ENCODE measurements at places on chromosomes 2 and 18.

DNA sequence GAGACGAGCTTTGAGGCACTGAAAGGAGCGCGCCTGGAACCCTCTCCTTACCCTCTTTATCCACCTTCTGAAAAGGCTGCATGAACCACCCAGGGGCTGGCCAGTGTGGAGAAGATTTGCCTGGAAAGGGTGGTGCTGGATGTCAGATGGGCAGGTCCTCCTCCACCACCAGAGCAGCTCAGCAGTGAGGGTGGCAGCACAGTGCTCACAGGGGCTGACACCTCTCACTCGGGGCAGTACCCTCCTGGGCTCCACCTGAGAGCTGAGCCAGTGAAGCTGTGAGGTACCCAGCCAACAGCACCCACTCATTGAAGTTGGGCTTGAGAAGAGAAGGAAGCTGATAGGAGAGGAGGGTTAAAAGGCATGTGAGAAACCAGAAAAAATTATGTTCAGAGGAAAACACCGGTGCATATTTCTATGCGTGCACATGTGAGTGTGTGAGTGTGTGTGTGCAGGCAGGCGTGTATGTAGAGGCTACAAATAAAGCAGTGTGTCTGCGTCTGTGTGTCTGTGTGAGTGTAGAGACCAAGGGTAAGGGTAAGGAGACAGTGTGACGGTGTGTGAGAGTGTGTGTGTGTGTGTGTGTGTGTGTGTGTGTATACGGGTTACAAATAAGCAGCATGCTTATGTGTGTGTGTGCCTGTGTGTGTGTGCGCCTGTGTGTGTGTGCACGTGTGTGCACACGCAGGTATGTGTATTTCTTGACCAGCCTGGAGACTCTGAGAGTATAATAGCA, 40.7 kb downstream of the TEX44 start:
- no peak for DNase-seq

GRCh38 chr18:62073461-62074281, 113.2 kb downstream of the PIGN start:
- DNase-seq: no peak

DNA sequence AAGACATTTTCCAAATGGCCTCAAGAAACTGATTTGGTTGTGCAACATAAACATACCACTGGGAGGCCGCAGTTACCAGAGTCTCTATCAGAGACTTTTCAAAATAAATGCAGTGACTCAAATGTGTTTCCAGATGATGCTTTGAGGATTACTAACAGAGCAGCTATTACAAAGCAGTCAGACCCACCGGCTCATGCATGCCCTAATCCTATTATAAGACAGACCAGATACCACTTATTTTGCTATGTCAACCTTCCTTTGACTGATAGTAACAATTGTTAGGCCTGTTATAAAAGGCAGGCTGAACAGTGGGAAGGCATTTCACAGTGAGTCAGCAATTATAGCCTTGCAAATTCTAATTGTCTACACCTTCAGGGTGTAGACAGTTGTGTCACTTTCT, 217.7 kb downstream of the LRRTM1 start:
- DNase-seq: no peak

DNA sequence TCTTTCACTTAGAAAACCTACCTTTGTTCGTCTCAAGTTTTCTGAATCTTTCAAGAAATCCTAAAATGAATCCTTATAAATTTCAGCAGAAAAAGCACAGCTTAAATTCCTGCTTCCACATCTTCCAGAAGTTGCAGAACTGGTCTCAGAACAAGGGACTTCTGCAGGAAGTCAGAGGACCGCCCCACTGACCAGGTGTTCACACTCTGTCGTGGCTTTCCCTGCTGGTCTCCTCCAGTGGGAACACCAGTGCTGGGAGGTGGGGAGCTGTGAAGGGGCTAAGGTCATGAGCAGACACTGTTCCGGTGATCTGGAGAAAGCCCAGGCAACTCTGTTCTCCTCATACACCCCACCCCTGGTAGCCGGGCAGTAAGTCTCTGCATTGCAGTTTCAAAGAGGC, 3.5 kb downstream of the FAM110C start:
- DNase-seq: no peak

All from activated T-cell treated with anti-CD3 and anti-CD28 coated beads, Interleukin-2, amount 50 U/mL, for 1 hour (primary cell).